ENCODE measurements at places on chromosomes 3 and 15.

GRCh38 chr3:174308736-174309135 is 550.4 kb upstream of the NAALADL2 start:
- DNase-seq: no peak

DNA sequence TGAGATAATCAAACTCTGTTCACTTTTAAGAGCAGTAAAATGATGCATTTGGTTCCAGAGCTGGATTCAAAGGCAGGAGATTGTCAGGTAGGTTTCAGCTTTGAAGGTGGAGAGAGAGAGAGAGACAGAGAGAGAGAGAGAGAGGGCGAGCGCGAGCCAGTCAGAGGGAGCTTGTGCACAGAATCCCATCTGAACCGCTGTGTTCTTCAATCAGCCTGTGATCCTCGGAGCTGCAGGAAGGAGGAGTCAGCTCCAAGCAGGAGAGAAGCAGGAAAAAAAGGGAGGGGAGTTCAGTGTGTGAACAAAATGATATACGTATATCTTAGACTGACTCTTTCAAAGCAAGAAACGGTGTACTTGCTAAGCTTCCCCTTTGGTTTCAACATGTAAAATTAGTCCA is at the start of gene GPR149:
GPR149 (minus strand) TSS at position 177 of the 400 bp plus-strand sequence. CDS start 575 bp downstream, outside the sequence.
- DNase-seq: no peak

DNA sequence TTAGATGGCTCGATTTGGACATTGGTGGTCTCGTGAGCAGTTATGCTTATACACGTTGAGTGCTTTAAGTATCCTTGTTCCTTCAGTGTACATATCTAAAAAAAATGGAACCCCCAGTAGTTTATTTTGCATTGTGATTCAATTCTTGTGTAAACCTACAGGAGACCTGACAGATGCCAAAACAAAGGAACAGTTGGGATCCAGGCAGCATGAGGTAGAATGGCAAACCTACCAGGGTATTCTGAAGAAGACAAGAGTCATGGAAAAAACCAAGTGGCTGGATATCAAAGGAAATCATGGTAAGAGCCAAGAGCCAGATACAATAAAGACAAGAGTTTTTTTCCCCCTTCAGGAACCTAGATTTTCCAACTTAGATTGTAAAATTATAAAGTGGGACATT is 2.0 kb downstream of the TMEM62 start:
- DNase-seq: no peak

- no peak for DNase-seq
Measured at GRCh38 chr3:34305266-34305665, 506.8 kb downstream of the PDCD6IP start.

GRCh38 chr3:18900994-18901393 is 247.3 kb upstream of the KCNH8 start:
- DNase-seq: peak; percentile 3

DNA sequence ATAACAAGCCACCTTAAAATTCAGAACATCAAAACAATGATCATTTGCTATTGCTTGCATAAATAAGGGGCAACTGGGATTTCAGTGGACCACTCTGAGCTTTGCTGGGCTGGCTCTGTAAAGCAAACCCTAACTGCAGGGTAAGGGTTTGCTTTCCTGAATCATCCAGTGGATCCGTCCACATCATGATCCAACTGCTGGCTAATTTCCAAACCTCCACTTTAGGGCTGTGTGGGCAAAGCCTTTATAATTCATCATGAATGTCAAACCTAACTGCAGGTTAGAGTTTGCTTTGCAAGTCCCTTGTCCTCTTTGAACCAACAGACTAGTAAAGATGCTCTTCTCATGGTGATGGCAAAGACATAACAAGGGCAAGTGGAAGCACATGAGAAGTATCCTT is 76.1 kb downstream of the SYNPR start:
- no peak for DNase-seq

DNA sequence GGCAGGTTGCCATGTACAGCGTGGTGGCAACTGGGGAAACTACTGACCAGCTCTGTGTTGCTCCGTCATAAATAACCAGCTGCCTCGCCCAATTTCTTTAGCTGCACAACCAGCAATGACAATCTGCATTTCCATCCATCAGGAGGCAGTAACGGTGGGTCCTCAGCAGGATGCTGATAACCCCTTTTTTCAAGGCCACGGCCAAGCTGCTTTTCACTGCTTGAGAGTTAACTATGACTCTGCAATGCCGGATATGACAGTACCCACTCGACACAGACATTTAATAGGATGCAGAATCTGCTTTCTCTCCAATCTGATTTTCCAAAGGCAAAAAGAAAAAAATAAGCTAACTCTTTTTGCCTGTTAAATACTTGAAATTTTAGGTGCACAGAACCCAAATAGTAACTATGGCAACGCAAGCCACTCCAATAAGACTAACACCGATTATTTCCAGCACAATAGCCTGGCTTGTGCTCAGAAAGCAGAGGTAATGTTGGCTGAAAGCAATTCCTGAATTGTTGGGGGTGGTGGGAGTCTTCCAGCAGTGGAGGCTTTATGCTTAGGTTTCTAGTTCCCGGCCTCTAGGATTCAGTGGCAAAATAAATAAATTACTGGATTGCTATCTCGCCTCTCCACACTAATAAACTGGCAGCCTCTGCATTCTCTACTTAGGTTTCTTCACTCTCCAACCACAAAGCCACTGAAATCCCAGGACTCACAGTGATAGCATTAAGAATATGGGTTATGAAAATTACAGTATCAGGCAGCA is 31.2 kb upstream of the SRGAP3 start:
- no peak for DNase-seq

GRCh38 chr3:118785415-118785814 is 249.2 kb downstream of the IGSF11 start:
- no peak for DNase-seq

- DNase-seq: no peak
Measured at GRCh38 chr3:127224118-127224517, 31.2 kb downstream of the PRR23E start.

DNA sequence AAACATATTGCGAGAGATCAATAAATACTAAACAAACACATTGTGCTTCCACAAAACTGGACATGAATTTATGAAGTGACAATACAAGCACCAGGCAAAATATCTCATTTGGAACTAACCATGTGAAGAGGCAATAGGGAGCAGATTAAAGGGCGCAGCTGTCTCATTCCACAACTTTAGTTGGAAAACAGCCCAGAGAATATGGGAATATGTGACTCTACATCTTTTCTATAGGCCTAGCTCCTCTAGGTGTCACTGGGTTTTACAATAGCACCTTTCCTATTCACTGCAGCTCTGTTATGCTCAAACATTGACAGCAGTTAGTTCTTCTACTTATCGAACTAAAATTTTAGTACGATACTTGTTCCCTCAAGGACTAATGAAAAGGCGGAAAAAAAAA is 866.3 kb upstream of the GBE1 start:
- no peak for DNase-seq

DNA sequence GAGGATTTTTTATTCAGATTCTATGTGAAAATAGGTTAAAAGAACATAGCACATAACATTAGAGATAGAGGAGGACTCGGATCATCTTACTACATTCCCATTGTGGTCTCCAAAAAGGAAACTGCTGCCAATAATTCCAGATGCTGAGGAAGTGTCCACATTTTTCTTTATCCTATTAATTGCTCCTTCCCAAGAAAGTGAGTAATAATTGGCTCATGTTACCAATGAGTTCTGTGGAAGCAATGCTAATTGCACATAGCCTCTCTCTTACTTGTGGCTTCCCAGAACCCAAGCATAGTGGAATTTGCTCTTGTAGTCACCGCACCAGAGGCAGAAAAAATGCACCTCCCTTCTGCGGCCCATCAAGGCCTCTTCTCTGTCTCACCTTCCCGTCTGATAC is 208.4 kb downstream of the PLOD2 start:
- no peak for DNase-seq

Measured in GM06990 (cell line).